ENCODE measurements at places on chromosomes 4 and X.

GRCh38 chr4:114040319-114041116 is 61.1 kb upstream of the ARSJ start:
- no peak for DNase-seq

- no peak for DNase-seq
Observed at GRCh38 chr4:123943976-123944375, 547.4 kb downstream of the SPRY1 start.

DNA sequence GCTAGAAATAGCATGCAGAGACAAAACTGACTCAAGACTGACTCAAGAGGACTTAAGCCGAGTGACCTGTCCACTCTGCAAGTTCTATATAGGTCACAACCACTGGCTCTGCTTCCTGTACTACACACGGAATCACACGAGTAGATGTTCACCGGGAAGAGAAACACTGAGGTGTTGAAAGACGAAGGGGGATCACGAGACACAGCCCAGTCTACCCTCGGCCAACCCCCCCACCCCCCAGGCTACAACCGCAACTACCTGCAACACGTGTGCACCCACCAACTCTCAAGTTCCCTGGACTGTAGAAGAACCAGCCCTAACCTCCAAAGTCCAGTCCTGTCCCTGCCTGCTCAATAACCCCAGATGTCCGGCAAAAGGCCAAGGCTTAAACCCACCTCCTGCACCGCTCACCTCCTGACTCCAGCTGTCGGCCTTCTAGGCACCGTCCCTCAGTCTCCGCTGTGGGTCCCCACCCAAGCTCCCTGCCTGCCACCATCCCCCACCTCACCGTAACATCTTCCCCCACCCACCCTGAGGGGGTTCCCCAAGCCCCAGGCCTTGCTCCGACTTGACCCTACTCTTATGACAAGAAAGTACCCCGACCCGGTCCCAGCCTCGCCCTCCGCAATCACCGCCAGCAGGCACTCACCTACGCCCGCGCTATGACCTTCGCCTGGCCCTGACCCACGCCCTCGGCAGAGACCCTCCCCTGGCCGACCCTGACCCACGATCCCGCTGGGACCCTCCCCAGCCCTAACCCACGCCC is 739 bp downstream of the GAK start:
- no peak for DNase-seq

GRCh38 chr4:110196206-110196870 is 2.1 kb downstream of the ELOVL6 start:
- DNase-seq, result peak; percentile 68

DNA sequence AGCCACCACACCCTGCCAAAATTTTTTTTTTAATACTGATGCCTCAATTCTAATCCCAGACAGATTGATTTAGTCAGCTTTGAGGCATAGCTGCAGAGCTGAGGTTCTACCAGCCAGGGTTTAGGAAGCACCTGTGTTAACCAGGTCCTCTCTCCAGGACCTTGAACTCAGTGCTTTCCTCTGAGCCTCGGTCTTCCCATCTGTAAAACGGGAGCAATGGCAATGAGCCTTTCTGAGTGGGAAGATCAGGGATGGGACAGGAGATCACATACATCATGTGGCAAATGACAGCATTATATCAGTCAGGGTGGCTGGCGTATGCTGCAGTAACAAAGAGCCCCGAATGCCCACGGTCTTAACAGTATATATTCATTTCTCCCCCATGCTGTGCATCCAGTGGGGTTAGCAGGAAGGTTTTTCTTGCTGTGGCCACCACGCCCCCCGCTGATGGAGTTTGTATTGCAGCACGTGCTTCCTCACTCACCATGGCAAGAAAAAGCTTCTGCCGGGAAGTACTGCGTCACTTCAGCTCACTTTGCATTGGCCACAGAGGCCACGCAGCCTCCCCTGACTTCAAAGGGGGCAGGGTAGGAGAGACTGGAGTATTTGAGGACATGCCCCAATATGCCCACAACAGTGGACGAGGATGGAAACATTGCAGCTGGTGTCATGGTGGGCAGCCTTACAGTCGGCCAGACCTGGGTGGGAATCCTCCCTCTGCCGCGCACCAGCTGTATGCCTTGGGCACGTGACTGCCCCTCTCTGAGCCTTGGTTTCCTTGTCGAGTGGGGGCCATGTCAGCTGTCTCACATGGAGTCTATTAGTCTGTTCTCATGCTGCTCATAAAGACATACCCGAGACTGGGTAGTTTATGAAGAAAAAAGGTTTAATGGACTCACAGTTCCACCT is 24.1 kb upstream of the MRFAP1 start:
- no peak for DNase-seq

GRCh38 chr4:6571608-6572007 is 3.4 kb upstream of the MAN2B2 start:
- no peak for DNase-seq

- DNase-seq, result no peak
Observed at GRCh38 chr4:36189511-36190226, 54.6 kb downstream of the ARAP2 start.

- DNase-seq, result no peak
Observed at GRCh38 chr4:74451214-74451661, 6.3 kb downstream of the AREG start.

DNA sequence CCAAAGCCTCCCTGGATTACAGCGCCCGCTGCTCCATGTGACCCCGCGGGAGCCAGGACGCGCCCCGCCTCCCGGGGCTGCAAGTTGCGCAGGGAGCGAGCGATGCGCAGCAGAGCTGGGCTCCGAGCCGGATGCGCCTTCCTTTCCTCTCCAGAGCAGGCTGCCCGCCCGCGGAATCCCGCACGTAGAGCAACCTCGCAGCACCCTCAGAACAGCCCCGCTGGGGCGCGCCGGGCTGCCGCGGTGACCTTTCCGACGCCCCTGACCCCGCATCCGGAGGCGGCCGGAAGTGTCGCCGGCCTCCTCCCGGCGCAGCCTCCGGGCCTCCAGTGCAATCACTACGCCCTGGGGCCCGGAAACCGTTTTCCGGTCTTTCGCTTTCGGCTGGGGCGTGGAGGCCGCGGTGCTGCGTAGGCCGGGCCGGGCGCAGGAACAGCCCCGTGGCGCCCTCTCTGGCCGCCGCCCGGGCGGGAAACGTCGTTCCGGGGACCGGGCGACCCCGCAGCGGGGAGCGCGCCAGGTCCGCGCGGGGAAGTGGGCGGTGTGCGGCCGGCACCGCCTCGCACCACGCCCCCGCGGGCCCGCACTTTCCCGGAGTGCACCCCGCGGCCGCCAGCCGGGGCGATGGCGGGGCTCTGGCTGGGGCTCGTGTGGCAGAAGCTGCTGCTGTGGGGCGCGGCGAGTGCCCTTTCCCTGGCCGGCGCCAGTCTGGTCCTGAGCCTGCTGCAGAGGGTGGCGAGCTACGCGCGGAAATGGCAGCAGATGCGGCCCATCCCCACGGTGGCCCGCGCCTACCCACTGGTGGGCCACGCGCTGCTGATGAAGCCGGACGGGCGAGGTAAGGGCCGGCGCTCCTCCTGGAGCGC is at the start of gene CYP4V2:
Gene CYP4V2, plus strand, starts transcription at position 368 of the 866 bp plus-strand sequence. Its CDS starts 257 bp downstream, at position 625.
- DNase-seq, result peak; percentile 83

GRCh38 chrX:151902813-151903591 is 9.7 kb upstream of the MAGEA4 start:
- DNase-seq, result no peak

- no peak for DNase-seq
Observed at GRCh38 chrX:85591536-85591935, 212.1 kb upstream of the POF1B start.

DNA sequence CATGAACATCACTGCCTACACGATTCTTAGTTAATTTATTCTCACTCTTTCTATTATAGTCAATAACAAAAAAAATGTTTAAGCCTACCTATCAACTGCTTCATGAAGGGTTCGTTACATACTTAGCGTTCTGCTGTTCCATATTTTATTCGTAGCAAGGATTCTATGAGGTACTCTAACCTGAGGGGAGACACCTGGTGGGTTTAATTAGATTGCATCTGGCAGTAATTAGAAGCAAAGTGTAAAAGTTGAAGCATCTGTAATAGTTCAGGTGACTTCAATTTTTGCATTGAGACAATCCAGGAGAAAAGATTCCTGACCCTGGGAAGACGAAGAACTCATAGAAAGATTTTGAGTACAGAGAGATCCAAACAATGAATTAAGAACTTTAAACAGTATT is 1655.8 kb upstream of the TENM3 start:
- DNase-seq, result no peak

DNA sequence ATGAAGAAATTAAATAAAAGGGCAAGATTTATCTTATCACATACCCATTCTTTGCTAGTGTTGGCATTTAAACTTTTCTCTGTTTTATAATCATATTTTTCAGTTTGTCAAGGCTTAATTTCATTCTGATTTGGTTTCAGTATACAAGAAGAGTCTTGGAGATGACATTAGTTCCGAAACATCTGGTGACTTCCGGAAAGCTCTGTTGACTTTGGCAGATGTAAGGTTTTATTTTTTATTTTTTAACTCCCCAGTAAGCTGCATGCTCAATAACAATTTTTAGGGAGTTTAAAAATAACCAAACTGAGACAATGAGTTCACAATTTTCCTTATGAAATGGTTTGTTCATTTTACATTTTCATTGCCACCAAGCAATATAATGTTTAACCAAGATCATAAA is 39.8 kb downstream of the ANXA3 start:
- DNase-seq, result no peak

DNA sequence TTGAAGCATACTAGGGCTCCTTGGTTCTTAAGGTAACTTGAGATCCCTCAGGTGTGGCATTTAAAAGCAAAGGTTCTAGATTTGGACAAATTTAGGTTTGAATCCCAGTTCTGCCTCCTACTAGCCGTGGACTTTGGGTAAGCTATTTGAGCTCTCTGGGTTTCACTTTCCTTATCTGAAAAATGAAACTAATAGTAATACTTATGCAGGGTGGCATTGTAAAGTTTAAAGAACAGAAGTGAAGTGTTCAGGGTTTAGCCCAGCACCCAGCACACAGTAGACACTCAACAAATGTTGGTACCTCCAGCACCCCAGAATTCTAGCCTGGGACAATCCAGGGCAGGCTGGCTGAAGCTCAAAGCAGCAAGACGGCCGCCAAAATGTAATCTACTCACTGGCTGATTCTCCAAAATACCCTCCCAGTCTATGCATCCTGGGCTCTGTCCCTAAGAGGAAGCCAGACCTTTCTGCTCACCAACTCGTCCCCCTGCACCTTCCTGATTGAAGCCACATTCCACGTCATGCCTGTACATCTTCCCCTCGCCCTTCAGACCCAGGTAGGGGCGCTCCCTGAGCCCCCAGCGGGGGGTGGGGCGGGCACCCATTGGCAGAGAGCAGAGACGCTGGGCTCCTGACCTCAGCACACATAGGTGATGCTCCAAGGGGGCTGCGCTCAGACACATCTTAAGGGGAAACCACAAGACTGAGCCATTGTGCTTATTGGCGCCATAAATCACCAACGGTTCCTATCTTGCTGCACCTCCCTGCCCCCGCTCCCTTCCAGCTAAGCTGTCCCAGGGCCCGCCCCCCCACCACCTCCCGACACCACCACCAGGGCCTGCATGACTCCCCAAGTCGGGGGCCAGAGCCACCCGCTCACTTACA is 160.6 kb downstream of the BCOR start:
- no peak for DNase-seq

- no peak for DNase-seq
Observed at GRCh38 chrX:66050140-66050569, 10.3 kb upstream of the VSIG4 start.

DNA sequence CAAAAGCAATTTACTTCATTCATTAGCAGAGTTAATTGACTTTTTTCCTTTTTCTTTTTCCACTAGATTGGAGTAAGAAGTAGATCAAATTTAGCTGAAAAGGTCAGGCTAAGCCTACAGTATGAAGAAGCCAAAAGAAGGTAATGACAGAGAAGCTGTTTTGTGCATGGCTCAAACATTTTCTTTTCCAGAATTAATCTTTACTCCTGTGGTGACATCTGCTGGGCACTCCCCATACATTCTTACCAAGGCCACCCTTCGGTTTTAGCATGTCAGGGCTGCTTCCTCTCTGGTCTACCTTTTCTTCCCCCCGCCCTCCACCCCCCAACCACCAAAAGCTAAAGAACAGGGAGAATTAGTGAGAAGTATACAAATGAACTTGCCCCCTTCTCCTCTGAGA is 70.2 kb downstream of the CLDN22 start:
- DNase-seq, result no peak

- DNase-seq, result no peak
Observed at GRCh38 chr4:86586160-86586572, 7.9 kb upstream of the PTPN13 start.

DNA sequence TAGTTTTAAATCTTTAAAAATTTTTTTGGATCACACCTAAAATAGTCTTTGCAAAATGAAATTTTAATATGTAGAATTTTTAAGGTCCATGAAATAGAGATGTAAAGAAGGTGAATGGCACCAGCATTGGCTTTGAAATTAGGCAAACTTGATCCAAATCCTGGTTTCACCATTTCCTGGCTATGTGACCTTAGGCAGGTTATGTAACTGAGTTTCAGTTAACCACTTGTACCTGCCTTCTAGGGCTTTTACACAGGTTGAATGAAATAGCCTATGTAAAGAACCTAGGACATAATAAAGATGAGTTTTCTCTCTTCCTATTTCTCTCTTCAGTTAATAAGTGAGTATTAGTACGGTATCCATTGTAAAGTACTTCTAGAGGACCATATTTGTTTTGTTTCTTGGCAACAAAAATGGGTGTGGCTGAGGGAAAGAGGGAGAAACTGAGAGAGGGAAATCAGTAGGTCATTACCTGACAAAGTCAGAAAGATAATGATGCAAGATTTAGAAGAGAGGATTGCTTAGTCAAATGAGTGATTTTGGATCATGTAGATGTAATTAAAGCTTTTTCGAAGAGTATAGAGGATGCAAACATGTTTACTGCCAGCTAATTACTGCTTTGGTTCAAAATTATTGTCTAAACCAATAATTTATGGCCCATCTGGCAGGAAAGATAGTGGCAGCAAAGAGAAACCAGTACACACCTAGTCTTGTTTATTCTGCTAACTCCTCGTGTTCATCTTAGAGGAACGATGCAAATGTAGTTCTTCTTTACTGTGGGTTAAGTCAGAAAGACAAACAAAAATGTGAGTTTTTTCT is 81.9 kb downstream of the PDLIM5 start:
- DNase-seq, result no peak

DNA sequence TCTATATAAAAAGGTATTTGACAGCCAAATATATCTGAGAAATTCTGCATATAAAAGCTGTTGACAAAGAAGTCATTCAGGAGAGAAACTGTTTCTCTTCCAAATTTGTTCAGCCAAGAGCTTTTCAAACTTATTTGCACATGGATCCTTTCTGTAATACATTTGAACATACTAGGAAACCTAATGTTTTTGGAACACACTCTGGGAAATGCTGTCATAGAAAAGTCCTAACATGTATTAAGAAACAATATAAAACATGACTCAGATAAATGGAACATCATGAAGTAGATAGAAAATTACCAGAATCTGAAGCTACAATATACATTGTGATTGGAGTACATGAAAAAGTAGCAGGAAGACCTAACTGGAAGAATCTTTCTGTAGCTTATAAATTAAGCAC is 781.5 kb upstream of the EPHA5 start:
- no peak for DNase-seq

DNA sequence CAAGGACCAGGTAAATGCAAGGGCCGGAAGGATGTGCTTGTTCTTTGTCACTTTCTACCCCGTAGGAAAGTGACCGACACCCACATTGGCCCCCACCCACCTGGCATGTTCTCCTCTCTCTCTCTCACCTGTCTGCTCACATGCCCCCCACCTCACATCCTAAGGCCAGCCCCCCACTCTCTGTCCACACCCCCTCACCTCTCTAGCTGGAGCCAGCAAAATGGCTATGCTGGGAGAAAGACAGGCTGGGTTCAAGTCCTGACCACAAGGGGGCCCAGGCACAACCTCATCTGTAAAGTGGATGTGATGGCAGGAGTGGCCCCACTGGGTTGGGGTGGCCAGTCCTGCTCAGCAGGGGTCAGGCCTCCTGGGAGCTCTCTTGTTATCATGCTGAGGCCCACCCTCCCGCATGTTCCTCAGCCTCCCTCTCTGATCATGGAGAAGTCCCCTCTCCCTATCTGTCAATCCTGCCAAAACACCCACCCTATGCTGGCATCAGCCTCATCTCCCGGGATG is 1.7 kb upstream of the PPP2R2C start:
- DNase-seq, result peak; percentile 52

All from glutamatergic neuron (in vitro differentiated cells).